ENCODE measurements at places on chromosomes 5 and 9. TPM values are rescaled to one million over a fixed set of nuclear protein-coding genes. Genes with fewer than 3 reads are reported as not detected.

DNA sequence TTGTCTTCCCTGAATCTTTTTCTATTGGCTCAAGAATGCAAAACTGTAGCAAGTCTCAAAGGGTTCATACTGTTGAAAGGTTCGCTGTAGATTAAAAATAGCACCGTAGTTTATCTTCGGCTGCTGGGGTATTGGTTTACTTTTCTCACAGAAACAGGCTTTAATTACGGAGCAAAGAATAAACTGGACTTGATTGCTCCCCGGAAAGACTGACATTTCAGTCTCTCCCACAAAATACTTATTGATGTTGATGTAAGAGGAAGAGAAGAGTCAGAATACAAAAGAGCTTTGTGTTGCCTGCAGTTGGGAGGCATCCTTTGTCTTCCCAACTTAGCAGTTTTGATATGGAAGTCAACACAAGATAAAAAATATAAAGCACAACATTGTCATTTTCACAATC, 183.9 kb upstream of the DMAC1 start:
- no peak for DNase-seq

DNA sequence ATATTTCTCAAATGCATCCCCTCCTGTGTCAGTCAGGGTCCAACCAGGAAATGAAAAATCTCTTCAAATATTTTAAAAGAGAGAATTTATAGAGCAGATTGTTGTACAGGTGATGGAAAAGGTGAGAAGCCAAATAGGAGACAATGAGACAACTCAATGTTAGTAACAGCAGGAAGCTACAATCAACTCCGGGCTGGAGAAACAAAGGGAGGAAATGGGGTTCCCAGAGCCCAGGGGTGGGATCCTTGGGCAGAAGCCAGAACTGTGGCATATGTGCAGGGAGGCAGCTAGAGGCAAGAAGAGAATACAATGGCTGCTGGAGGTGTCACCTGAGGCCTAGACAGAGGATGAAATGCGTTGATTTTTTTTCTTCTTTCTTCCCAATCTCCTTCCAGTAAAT, 361.8 kb upstream of the ACTBL2 start:
- DNase-seq = no peak

DNA sequence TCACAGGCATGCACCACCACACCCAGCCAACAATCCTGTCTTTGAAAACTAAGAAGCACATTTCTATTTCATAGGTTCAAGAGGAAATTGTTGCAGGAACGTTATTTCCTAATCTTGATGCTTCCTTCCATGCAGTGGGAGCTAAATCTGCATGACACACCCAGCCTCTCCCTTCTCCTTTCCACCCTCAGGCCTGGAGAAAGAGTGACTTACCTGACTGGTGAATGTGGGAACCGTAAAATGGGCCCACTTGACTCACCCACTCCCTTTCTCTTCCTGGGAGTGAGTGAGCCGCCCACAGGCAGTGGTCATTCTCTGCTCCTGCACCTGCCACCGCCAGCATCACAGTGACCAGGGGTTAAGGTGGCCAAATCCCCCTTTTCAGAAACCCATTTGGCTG, 78.2 kb downstream of the C9orf50 start:
- no peak for DNase-seq

- DNase-seq = no peak
Measured at GRCh38 chr9:107471552-107471951, 18.0 kb downstream of the KLF4 start.

SLC44A1 gene
- 33.9 TPM for total RNA-seq

Data from thoracic aorta (tissue), 2 donors.